ENCODE measurements at places on chromosomes 5 and 9.

GRCh38 chr5:150317048-150318003 lies 14.6 kb upstream of the ARSI start:
- H3K27ac ChIP-seq = peak overlapping the region; percentile 92
- H3K4me1 ChIP-seq = peaks cover 26% of the 10 kb centered on the region
- no peaks in the 10 kb centered on the region for H3K36me3 ChIP-seq
- DNase-seq = peak; percentile 97

DNA sequence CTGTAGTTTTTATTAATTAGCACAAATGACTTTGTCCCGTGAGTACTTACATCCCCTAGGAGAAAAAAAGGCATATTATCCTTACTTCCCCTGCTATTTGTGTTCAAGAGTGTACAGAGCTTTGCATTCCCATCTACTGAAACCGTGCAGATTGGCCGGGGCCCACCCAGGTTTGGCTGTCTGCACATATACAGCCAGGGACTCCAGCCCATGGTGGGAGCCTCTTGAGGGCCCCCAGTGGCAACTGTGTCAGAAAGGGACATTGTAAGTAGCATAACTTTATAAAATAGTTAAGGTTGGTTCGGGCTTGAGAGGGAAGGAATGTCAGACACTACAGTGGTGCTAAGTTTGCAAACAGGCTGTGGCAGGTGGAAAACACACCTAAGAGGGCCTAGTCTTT lies 24.7 kb downstream of the PHF2 start:
- no peak for DNase-seq
- H3K36me3 ChIP-seq = peaks cover 2% of the 10 kb centered on the region
- no peak overlapping the region for H3K4me3 ChIP-seq
- no peaks in the 10 kb centered on the region for H3K27me3 ChIP-seq
- no peak overlapping the region for H3K27ac ChIP-seq

GRCh38 chr9:108394726-108395125 lies 461.1 kb downstream of the ACTL7B start:
- H3K36me3 ChIP-seq = no peaks in the 10 kb centered on the region
- no peak overlapping the region for H3K27ac ChIP-seq
- H3K27me3 ChIP-seq = no peaks in the 10 kb centered on the region
- H3K4me1 ChIP-seq = no peaks in the 10 kb centered on the region
- DNase-seq = no peak

DNA sequence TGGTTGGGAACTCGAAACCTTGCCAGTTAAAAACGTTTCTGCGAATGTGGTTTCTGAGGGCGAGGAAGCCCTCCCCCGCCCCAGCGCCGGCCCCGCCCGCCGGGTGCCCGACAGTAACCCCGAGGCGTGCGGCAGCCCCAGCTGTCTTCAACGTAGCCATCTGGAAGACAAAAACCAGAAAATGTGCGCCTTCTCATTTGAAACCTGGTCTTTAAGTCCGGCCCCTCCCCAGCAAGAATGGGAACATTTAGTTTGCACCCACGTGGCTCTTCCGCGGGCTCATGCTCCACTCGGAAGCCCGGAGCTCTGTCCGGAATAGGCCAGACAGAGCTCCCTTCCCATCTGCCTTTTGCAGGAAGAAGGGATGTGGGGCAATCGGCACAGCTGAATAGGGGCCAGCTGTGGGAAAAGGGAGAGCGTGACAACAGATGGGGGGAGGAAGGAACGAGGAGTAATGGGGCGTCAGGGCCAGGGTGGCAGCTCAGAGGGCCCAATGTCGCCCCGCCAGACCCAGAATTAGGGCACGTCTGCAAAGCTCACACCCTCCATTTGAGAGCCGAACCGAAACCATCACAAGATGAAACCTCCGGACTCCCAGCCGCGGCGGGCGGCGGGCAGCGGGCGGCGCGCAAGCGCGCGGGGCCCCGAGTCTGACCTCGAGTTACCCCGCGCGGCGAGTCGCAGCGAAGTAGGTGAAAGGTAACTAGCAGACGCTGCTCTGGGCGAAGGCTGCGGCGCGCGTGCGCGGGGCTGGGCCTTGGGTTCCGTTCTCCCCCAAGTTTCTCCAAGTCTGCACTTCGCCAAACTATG lies 63.4 kb upstream of the ABCA1 start:
- H3K27ac ChIP-seq = peak overlapping the region; percentile 31
- peak overlapping the region; percentile 69 for H3K4me3 ChIP-seq
- peak; percentile 90 for DNase-seq

DNA sequence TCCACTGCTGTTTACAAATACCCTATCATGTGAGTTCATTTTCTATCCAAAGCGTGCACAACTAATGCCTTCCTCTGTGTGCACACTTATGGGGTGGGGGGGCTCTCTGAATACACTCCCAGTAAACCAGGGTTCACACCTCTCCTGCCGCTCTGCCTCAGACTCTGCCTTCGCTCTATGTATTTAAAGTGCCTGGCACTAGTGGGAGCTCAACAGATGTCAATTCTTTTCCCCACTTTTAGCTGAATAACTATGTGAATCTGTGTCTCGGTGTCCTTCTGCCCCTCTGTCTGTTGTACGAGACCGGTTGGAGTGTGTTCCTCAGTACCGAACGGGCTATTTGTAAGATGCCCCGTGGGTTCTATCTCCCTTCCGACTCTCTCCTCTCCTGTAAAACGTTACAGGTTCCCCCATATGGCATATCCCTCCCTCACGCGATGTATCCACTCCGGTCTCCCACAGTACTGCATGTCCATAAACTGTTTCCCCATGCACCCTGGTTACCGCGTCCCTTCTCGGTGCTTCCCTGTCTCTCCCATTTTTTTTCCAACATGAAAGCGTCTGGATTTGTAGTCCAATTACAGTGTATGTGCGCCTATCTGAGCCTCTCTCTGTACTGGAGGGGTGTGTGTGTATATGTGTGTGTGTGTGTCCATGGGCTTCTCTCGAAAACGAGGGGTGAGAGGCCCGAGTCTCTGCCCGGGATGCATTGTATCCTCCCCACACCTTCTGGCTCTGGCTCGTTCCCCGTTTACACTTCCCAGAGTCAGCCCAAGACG lies 1.6 kb downstream of the ELL2 start:
- H3K4me1 ChIP-seq = peaks cover 22% of the 10 kb centered on the region
- H3K27me3 ChIP-seq = no peaks in the 10 kb centered on the region

- H3K27me3 ChIP-seq = no peaks in the 10 kb centered on the region
- no peaks in the 10 kb centered on the region for H3K4me1 ChIP-seq
- H3K4me3 ChIP-seq = no peak overlapping the region
- DNase-seq = no peak
Measured at GRCh38 chr9:105345626-105346025, 101.2 kb downstream of the SLC44A1 start.

GRCh38 chr5:16540421-16540820 lies 74.8 kb upstream of the ZNF622 start:
- no peak for DNase-seq
- H3K27me3 ChIP-seq = peaks cover 2% of the 10 kb centered on the region
- H3K4me1 ChIP-seq = peaks cover 2% of the 10 kb centered on the region
- no peak overlapping the region for H3K4me3 ChIP-seq
- no peak overlapping the region for H3K27ac ChIP-seq
- H3K36me3 ChIP-seq = no peaks in the 10 kb centered on the region

GRCh38 chr9:101795147-101795546 lies 56.7 kb upstream of the GRIN3A start:
- H3K27ac ChIP-seq = no peak overlapping the region
- H3K36me3 ChIP-seq = no peaks in the 10 kb centered on the region

DNA sequence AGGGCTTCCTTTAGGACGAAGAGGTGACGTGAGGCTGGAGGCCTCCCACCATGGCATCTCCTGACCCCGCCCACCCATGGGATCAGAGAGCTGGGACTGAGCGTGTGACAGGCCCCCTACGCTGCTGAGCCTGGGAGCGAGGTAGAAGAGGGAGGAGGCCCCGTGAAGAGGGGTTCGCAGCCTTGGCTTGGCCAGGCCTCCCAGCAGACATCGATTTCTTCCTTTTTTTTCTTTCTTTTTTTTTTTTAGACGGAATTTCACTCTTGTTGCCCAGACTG lies 39.5 kb downstream of the PTGES start:
- no peak overlapping the region for H3K27ac ChIP-seq
- DNase-seq = no peak

Data from trophoblast cell (in vitro differentiated cells and primary cell).